ENCODE measurements at places on chromosomes 16 and 17.
A peak's percentile ranks its signal among the peaks of the same experiment; 100 is the strongest.

- no peak for DNase-seq
Measured at GRCh38 chr17:81577278-81578000, 25.3 kb upstream of the FAAP100 start.

- DNase-seq: no peak
Measured at GRCh38 chr16:11051879-11052808, 107.8 kb downstream of the CLEC16A start.

GRCh38 chr17:42436391-42436790 is 13.3 kb upstream of the CAVIN1 start:
- no peak for DNase-seq

DNA sequence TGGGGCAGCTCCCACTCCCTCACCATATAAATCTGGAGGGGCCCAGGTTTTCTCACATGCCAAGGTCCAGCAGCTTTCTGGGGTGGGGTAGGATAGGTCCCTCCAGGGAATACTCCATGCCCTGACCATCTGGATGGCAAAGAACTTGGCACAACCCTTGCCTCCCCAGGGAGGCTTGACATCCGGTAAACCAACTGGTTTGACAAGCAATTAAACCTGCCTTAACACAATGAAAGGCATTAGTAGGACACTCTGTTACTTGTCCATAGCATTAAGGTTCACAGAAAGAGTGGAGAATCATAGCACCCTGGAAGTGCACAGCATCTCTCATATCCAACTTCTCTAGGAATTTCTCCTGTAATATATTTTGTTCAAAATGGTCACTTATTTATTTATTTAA is 63.9 kb upstream of the MAF start:
- no peak for DNase-seq

- no peak for DNase-seq
Measured at GRCh38 chr16:24748242-24748641, 18.8 kb downstream of the TNRC6A start.

GRCh38 chr16:85782451-85782850 is 16.9 kb downstream of the EMC8 start:
- no peak for DNase-seq

GRCh38 chr17:78362671-78363070 is 2.8 kb upstream of the SOCS3 start:
- DNase-seq: no peak

- peak; percentile 96 for DNase-seq
Measured at GRCh38 chr17:75845058-75845711, 981 bp upstream of the UNC13D start.

DNA sequence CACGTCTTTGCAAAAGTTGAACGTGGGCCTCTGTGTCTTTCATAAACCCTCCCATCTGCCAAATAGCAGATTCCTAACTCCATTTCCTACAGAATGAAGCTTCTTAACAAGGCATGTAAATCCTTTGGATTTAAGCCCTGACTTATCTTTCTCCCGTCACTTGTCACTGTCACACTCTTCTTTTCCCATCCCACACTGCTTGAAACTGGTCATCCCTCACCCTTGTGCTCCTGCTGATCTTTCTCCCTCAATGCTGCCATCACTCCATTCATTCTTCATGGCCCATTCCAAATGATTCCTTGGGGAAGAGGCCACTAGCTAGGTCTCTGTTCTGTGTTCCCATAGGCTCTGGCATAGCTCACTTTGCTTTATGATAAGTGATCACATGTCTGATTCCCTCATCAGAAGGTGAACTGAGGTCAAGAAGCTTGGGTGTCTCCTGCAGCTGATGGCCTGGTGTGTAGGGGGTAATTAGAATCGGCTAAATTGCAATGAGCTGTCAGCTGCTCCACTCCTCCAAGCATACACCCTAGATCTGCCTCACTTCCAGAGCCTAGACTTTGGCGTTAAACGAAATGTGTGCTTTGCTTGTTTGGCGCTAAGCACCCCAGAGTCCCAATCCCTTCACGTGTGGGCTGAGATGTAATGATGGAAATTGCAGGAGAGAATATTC is 61.7 kb downstream of the PECAM1 start:
- DNase-seq: no peak

- DNase-seq: no peak
Measured at GRCh38 chr16:57196753-57197152, 10.6 kb downstream of the RSPRY1 start.

GRCh38 chr16:61323456-61323855 is 712.8 kb downstream of the CDH8 start:
- DNase-seq: no peak

- DNase-seq: no peak
Measured at GRCh38 chr16:27374221-27374803, 27.7 kb upstream of the IL21R start.

DNA sequence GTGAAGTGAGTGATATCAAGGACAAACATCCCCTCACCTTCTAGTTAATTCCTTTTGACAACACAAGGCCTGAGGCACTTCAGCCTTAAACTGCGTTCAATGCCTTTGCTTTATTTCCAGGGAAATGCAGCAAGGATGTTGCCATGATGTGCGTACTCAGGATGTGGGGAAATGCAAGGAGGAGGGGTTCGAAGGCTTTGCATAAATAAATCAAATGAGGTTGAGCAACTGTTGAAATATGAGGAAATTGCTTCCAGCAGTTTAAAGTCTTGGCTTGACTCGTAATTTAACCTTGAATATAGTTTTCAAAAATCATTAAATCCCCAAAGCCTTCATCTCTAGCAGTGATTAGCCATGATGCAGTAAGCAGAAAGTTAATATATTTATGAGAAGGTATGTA is 81.8 kb upstream of the CCL2 start:
- no peak for DNase-seq

- no peak for DNase-seq
Measured at GRCh38 chr17:1010586-1010985, 13.7 kb downstream of the TIMM22 start.

GRCh38 chr16:88725609-88726407 is 19.5 kb downstream of the CTU2 start:
- no peak for DNase-seq

DNA sequence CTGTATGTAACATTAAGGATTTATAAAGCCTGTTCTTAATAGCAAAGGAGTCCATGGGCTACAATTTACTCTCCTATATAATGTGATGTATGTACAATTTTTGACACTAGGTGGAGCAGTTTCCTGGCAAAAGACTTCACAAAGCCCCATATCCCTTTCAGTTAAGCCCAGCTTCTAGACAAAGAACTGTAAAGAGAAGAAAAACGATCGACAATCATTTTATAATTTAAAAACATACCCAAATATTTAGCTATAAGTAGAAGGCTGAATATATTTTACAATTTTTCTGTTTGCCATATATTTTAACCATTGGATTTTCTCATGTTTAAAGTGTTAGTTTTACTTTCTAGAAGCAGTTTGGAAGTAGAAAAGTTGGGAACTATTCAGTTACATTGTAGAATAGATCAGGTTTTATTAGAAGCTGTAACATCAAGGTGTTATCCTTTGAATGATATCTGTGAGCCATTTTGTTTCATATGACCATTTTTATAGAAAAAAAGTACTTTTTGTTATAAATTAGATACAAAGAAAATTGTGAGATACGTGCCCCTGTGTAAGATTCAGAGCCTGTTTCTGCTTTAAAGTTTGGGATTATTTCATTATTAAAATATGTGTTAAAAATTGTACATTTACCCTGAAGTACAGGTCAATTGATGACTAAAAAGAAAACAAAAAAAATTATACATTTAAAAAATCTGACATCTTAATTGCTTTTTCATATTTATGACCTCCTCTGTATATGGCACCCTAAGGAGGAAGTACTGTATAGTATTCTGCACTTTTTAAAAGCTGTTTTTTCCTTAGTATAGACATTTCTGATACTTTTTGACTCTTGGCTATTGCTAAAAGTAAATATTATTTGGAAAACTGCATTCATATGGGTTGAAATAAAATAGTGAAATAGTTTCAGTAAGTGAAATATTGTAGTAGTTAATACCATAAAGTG is 46.3 kb downstream of the VMP1 start:
- DNase-seq: peak; percentile 88

GRCh38 chr16:70630960-70631745 is 15.2 kb upstream of the IL34 start:
- DNase-seq: no peak

DNA sequence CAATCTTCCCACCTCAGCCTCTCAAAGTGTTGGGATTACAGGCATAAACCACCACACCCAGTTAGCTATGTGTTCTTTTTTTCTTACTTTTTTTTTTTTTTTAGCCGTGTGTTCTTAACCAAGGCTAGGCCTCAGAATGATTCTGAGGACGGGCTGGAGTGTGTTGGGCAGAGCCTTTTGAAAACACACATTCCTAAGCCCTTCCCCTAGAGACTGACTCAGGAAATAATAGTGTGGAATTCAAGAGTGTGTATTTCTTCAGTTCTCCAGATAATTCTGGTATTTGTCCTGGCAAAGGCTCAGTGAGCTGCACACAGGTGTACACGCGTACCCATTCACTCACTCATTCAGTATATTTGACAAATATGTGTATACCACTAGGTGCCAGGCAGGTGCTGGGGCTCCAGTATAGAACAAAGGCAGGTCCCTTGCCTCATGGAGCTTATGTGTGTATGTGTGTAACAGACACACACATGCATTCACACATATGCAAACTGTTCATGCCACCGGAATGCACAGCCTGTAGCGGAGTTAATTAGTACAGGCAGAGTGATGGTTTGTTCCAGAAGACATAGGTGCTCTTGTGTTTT is 19.4 kb upstream of the NFATC3 start:
- DNase-seq: no peak

GRCh38 chr16:54412037-54412436 is 125.5 kb upstream of the IRX3 start:
- DNase-seq: no peak
